ENCODE measurements at places on chromosomes 4 and X. TPM values are rescaled to one million over a fixed set of nuclear protein-coding genes. Genes with fewer than 3 reads are reported as not detected.

The C4orf50 gene
- 0.56 TPM for total RNA-seq

The HSFX2 gene
- 1.0 TPM for total RNA-seq

The ANOS1 gene
- total RNA-seq: 1.0 TPM

The MBTPS2 gene
- 22.3 TPM for total RNA-seq

The DGAT2L6 gene
- not detected for total RNA-seq

The MYOZ2 gene
- total RNA-seq: not detected

- DNase-seq: no peak
These were observed 98.3 kb downstream of the BMPR1B start for GRCh38 chr4:94856030-94856429.

GRCh38 chrX:51494409-51494808 is 2.0 kb downstream of the NUDT11 start:
- DNase-seq: no peak

DNA sequence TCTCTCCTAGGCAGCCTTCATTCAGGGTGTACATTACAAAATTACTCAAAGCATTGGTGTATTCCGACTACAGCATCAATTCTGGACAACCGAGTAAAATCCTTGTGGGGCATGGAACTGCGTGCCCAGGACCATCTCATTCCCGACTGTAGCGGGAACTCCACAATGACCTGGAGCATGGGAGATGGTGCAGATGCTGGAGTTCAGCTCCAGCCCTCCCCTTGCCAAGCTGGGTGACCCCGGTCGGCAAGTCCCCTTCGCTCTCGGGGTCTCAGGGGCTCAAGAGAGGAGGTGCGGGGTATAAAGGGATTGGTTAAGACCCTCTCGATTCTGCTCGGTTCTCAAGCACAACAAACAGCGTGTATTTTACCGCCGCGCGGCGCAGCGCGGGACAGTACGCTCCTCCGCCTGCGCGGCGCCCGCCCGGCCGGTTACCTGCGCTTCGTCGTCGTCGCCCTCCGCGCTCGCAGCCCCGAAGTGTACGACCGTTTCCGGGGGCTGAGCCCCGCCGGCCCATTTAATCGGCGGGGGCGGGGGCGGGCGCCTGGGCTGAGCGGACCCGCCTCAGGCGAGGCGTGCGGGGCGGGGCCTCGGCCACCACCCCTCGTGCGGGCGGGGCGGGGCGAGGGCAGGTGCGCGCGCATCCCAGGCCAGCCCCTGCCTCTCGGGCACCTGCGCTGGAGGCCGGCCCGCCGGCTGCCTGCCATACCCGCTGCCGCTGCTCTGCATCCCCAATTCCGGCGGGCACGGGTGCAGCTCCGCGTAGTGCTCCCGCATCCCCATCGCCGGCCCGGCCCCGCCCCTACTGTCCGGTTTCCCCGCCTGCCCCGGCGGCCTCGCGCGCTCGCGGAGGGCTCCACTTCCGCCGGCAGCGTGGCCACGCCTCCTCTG is at the start of gene G6PD:
TSS of gene G6PD (minus strand) at position 493 of the 891 bp plus-strand sequence. CDS start 691 bp downstream, outside the sequence.
- peak; percentile 76 for DNase-seq

DNA sequence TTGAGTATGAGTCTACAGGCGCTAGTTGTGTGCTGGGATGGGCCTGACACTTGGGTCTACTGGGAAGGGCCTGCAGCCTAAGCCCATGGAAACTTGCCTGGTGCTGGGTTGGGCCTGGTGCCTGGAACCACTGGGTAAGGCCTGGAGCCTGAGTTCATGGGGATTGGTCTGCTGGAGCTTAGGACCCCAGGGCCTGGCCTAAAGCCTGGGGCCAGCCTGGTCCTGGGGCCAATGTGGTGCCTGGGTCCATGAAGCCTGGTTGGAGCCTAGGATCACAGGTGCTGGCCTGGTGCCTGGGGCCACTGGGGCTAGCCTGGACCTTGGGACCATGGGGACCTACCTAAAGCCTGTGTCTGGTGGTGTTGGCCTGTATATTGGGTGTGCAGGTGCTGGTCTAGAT is 270.3 kb upstream of the GRIA3 start:
- DNase-seq: no peak

GRCh38 chr4:121448231-121448630 is 67.4 kb upstream of the QRFPR start:
- no peak for DNase-seq

DNA sequence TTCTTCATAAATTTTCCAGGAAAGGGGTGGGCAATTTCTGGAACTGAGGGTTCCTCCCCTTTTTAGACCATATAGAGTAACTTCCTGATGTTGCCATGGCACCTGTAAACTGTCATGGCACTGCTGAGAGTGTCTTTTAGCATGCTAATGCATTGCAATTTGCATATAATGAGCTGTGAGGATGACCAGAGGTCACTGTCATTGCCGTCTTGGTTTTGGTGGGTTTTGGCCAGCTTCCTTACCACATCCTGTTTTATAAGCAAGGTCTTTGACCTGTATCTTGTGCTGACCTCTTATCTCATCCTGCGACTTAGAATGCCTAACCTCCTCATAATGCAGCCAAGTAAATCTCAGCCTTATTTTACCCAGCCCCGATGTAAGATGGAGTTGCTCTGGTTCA is 577.8 kb downstream of the NLGN4X start:
- no peak for DNase-seq

DNA sequence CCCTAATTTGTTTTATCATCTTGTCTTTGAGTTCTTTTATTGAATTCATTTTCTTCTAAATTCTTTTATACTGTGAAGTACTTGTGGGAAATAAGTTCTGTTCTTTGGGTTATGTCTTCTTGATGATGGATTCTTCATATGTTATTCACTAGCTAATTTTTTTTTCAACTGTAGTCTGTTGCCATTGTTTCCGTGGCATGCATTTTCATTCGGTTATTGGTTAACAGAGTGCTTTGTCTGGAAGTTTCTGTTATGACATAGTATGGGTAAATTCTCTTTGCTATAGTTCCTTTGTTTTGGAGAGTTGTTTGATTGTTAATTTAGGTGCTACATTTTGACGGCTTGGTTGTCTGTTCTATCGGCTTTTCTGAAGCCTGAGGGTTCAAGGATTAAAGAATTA is 184.9 kb upstream of the AADAT start:
- no peak for DNase-seq

- DNase-seq: no peak
These were observed 79.5 kb downstream of the KDM6A start for GRCh38 chrX:44952329-44953027.

DNA sequence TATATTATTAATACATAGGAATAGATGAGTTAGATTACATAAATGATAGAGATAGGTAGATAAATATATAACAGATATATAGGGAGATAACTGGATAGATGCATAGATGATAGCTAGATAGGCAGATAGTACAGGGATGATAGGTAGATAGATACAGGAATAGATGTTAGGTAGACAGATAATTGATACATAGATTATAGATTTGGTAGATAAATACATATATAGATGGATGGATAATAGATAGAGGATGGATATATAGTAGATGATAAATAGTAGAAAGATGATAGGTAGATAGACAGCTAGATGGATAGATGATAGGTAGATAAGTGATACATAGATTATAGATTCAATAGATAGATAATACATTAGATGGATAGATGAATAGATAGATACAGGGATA is 283.6 kb downstream of the SHOX start:
- DNase-seq: no peak

- no peak for DNase-seq
These were observed 215.0 kb downstream of the HTR2C start for GRCh38 chrX:114798907-114799306.

GRCh38 chr4:189128341-189128740 is 812.3 kb upstream of the FRG1 start:
- no peak for DNase-seq

DNA sequence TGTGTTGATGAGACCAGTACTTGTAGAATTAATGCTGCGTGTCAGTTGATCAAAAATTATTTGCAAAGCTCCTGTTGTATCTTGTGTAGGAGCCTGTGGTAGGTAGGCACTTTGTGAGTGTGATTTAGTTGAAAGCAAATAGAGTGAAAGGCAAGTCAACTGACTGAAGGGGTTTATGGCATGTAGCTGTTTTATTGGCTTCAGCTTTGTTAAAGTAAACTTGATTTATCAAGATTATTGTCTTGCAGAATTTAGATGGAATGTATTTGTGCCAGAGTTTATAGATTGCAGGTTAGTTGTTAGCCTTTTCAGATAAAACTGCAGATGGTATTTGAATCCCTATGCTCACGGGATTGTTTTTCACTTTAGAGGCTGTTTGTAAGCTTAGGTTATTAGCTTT is 128.0 kb downstream of the FRAS1 start:
- DNase-seq: no peak

GRCh38 chrX:31717474-31717873 is 645.6 kb upstream of the FTHL17 start:
- DNase-seq: no peak

- no peak for DNase-seq
These were observed 6.6 kb downstream of the TLL1 start for GRCh38 chr4:165879641-165880040.

DNA sequence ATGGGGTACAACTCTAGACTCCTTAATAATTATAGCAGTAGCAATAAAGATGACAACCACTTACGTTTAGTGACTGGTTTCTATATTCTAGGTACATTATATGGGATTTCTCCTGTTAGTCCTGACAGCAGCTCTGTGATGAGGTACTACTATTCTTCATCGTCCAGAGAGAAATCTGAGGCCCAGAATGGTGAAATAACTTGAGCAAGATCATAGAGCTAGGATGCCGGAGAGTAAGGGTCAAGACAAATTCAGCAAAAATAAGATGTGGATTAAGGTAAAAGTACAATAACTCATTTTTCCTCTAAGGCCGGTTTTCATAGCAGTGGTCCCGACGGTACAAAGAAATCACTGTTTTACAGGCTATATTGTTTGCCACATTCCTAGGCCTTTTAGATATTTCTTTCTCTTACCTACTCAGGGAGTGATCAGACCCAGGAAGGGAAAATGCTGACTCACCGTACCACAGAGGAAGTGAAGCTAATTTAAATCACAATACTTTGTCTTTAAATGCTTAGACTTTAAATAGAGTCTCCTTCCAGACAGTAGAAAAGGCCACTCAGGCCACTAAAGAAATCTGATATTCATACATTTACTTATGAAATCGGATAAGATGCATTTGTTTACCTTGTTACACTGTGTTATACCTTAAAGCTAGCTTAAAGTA is 2023.0 kb upstream of the AGA start:
- no peak for DNase-seq

- DNase-seq: no peak
These were observed 96.8 kb downstream of the ARSJ start for GRCh38 chr4:113882668-113883067.

DNA sequence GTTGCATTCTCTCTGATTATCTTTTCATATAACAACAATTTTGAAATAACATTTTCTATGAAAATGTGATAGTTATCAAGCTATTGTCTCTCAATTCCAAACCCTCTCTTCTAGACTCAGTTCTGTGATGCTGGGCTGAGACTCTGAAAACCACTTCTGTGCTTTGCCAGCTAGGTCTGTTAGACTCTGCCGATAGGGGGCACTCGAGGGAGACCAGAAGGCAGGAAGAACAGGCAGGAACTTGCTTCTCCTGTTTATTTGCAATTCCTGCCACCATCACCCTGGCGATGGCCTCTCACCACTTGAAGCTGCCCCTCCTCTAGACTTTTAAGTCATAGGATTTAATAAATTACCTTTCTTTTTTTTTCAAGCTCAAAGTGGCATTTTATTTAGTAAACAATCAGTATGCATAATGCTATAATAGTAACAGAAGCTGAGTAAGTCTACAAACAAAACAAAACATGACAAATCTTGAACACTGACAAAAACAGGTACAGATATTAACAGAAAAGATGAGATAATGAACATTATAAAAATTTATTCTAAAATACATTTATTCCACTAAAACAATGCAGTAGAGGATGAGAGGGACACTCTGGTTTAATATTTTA is 49.7 kb downstream of the RASL11B start:
- DNase-seq: peak; percentile 90

DNA sequence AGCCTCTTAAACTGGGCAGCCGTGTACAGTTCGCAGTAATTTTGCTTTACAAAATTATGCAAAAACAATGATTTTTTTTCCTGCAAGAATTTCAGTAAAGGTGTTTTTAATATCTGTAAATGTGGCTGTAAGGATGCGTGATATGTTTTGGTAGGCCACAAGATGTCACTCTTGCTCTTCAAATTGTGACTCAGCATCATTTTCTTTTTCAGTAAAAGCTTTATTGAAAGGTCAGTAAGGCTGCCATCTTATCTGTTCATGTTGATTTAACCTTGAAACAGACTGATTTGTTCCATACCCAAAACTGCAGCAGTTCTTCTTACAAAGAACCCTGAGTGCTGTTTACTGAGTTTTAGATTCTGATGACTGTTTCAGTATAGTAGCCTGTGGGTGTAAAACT is 39.9 kb downstream of the TXLNG start:
- DNase-seq: no peak

GRCh38 chrX:154655786-154656185 is 2.4 kb upstream of the CTAG2 start:
- no peak for DNase-seq

GRCh38 chrX:43552156-43552555 is 103.9 kb upstream of the MAOA start:
- no peak for DNase-seq

DNA sequence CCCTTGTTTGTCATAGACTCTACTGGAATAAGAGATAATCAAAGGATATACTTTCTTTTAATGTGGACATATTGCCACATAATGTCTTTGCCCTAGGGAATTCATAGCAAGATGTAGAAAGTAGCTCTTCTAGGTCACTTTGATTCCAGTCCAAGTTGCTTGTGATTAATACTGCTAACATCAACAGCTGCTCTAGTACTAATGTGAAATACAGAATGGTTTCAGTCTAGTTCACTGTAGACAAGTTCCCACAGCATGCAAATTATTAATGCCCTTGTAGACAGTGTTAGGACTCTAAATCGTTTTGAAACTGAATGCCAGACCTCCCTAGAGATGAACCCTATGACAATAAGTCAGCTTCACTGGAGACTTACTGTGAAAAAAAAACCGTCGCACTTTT is 494.6 kb upstream of the ATOH1 start:
- DNase-seq: no peak

DNA sequence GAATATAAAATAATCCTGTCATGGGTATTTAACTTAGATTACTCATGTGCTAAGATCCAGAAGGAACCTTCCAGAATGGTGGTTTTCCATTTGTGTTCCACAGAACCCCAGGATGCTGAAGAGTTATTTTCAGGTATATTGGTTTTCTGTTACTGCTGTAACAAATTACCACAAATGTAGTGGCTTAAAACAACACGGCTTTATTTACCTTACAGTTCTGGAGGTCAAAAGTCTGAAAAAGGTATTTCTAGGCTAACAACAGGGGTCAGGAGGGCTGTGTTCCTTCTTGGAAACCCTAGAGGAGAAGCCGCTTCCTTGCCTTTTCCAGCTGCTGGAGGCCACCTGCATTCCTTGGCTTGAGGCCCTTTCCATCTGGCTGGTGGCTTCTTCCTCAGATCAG is 57.9 kb upstream of the HPSE start:
- no peak for DNase-seq

DNA sequence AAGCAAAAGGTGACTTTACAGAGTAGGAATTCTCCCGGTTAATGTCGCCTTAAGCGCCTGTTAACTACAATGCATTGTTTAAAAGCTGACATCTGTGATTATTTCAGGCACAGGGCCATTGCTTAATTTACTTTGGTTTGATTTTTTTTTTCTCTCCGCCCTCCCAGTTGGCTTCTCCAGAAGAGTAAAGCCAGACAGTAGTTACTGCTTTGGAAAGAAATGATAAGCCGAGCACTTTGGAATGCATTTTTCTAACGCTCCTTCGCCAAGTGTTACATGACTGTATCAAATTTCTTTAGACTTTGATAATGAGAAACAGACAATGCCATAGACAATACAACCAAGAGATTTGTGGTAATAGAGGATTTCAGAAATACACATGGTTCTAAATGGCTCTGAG is 383.0 kb upstream of the TENM3 start:
- no peak for DNase-seq

Data from glutamatergic neuron (in vitro differentiated cells).